ENCODE measurements at places on chromosomes 4 and X.

- no peak for DNase-seq
Measured at GRCh38 chr4:37603711-37604110, 82.5 kb downstream of the RELL1 start.

- DNase-seq, result no peak
Measured at GRCh38 chr4:2363056-2363721, 55.3 kb downstream of the ZFYVE28 start.

GRCh38 chr4:127469542-127469941, 163.2 kb upstream of the INTU start:
- no peak for DNase-seq

- no peak for DNase-seq
Measured at GRCh38 chrX:8653956-8654355, 78.0 kb downstream of the ANOS1 start.

DNA sequence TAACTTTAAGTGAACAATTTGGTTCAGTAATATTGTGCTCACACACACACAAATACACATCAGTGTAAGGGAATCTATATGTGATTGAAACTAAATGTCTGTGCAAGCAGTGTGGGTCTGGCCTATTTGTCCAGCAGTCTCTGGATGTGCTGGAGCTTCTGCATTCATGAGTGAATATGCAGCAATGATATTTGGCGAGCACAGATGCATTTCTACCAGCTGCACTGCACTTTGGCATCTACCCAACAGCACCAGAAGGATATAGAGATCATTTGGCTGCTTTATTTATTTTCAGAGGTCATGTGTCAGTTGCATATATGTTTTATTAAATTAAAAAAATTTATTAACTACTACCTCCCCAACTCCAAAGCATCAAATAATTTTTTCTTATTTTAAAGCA, 613.4 kb upstream of the NR3C2 start:
- no peak for DNase-seq

- DNase-seq, result no peak
Measured at GRCh38 chr4:143336781-143337599, at the start of gene GAB1. Gene GAB1, plus strand, starts transcription at chr4:143336876. Its CDS starts 313 bp downstream, at chr4:143337189.

- DNase-seq, result no peak
Measured at GRCh38 chr4:158624889-158625478, 46.7 kb downstream of the C4orf46 start.

GRCh38 chr4:169484485-169484884, 127.9 kb downstream of the NEK1 start:
- no peak for DNase-seq

GRCh38 chr4:5822619-5823018, 70.3 kb downstream of the CRMP1 start:
- no peak for DNase-seq

DNA sequence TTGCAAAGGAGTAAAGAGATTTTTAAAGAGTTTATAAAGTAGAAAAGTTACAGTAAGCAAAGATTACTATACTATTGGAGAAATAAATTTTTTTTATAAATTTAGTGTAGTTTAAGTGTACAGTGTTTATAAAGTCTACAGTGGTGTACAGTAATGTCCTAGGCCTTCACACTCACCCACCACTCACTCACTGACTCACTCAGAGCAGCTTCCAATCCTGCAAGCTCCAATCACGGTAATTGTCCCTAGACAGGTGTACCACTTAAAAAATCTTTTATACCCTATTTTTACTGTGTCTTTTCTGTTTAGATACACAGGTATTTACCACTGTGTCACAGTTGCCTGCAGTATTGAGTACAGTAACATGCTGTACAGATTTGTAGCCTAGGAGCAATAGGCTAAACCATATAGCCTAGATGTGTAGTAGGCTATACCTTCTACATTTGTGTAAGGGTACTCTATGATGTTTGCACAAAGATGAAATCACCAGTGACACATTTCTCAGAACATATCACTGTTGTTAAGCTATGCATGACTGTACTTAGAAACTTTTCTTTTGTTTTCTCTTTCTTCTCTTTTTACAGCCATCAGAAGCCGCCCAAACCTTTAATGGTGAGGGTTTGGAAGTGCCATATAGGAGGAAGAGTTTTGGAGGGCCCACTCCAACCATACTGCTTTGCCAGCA, 11.8 kb upstream of the SH3RF1 start:
- no peak for DNase-seq

GRCh38 chr4:15015170-15015569, 12.9 kb downstream of the CPEB2 start:
- DNase-seq, result no peak

DNA sequence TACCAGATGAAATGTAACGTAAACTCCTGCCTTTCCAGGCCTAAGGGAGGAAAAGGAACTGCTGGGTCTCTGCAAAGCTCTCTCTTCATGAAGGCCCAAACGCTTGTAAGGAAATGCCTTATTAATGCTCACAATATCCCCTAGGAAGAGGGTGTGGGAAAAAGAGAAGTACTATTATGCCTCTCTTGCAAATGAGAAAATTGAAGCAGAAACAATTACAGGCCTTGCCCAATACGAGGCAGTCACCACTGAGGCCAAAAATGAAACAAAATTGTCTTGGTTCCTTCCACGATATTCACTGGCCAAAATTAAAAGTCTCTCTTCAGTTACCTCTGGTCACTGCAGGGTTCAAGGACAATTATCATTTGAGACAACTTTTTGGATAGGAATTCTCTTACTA, 3.2 kb downstream of the SCARB2 start:
- no peak for DNase-seq

DNA sequence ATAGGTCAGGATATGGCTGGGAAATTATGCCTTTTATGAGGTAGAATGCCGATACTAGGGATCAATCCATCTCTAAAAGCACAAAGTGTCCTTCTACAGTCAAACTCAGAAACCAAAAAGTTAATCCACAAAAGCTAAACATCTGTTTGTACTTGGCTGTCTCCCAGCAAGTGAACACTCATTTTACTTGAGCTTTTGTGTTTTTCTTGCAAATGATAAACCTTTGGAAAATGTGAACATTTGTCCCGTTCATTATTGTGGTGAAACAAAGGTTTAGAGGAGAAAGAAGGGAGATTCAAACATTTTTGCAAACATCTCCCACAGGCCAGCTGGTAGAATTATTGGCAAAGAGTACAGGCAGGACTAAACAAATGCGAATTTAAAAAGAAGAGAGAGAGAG, 300.6 kb upstream of the SPANXN1 start:
- DNase-seq, result no peak

GRCh38 chr4:119525005-119525749, 103.4 kb downstream of the PDE5A start:
- DNase-seq, result no peak

DNA sequence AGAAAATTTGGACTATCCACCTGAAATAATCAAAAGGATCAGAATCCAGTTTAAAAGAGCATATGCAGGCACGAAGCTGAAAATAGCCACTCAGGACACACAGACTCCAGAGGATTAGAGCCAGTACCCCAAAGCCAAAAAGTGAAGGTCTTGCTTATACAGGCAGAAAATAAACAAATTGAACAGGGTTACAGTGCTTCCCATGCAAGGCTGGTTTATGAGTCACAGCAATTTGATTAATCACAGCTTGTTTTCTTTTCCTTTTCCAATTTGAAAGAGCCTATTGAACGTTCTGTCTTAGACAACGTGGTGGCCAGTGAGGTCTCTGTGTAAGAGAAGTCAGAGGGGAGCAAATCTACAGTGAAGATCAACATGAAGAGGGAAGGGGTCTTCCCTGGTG, 10.2 kb downstream of the HGFAC start:
- DNase-seq, result no peak

GRCh38 chr4:147548256-147548655, 67.4 kb downstream of the EDNRA start:
- no peak for DNase-seq

GRCh38 chr4:186131935-186132334, 27.4 kb downstream of the FAM149A start:
- DNase-seq, result no peak

- DNase-seq, result no peak
Measured at GRCh38 chr4:106021737-106022410, 126.6 kb downstream of the NPNT start.

DNA sequence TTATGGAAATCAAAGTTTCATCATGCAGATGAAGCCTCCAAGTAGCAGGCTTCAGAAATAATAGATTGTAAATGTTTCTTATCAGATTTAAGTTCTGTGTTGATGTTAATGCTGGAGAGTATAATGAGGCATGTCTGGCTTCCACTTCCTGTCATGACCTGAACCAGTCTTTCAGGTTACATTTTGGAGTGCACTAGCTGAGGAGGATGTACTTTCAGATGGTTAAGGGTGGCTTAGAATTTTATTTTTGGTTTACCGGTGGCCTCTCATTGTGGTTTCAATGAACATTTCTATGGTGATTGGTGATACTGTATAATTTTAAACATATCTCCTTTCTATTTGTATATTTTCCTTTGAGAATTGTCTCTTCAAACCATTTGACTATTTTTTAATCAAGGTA, 890.4 kb downstream of the SH3BGRL start:
- DNase-seq, result no peak

DNA sequence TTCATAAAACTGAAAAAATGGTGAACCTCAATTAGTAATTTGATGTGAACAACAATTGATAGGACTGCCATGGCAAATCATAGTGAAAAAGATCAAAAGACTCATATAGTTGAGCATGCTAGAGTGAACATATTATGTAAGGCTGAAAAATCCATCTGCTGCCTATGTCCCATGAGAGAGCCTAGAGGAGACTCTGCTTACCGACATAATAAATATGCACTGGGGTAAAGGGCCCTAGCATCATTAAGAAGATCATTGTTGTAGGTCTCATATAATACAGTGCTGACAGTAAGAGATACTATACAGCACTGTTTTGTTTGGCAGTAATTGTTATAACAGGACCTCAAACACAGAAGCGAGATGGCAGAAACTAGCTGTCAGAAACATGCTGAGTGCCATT, 229.0 kb downstream of the PABPC4L start:
- DNase-seq, result no peak

DNA sequence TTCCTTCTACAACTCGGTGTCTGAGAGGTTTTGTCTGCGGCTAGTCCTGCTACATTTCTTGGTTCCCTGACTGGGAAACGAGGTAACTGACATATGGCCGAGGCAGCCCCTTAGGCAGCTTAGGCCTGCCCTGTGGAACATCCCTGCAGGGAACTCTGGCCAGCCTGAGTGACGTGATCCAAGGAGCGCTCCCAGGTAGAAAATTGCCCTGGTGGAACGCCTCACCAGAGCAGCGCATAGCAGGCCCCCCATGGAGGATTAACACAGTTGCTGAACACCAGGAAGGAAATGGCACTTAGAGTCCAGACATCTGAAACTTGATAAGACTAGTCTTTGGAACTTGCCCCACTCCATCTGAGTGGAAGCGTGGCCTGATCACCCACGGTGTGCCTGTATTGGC, 837.4 kb upstream of the NDST4 start:
- DNase-seq, result no peak

- no peak for DNase-seq
Measured at GRCh38 chr4:155426953-155427352, 50.2 kb upstream of the MAP9 start.

GRCh38 chrX:153800177-153800722, 5.8 kb downstream of the SSR4 start:
- no peak for DNase-seq

DNA sequence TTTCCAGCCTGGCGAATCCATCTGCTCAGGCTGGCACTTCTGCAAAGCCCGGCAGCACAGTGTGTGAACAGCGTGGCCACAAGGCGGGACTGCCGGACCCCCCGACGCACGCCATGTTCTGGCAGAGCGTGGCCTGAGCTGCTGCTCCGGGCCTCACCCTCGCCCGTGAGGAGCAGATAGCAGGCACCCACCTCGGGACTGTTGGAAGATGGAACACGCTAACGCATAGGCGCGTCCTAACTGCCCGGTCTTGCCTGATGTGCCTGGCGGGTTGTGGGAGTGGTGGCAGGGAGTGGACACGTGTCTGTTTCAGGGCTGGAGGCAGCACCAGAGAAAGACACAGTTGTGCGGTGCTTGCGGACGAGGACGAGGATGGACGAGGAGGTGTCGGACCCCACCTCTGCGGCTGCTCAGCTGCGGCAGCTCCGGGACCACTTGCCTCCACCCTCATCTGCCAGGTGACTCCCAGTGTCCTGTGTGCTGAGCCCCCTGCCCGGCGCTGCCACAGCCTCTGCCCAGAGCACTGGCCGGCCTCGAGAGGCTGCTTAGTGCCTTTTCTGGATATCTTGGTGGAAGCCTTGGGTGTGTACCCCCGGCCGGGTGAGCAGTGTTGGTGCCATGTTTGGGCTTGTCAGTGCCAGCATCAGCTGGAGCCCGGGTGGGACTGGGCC, 28.2 kb downstream of the UVSSA start:
- DNase-seq, result no peak

- no peak for DNase-seq
Measured at GRCh38 chr4:74734995-74735394, 59.3 kb downstream of the BTC start.

DNA sequence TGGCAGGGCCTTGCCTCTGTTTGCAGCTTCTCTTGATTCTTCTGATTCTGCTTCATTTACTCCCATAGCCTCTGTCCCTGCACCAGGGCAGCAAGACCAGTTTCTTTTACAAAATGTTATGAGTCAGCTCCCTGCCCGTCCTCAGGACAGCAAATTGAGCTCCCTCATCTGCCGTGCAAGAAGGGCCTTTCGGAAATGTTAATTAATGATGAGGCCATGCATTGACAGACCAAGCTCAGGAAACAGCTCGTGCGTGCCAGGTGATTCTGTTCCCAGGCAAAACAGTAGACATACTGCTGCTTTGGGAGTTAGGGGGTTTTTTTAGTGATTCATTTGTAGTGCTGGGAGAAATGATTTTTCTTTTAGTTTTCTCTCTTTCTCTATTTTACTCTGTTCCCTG, 231.7 kb downstream of the FBXW7 start:
- DNase-seq, result no peak

GRCh38 chr4:67883458-67883857, 344 bp downstream of the TMPRSS11D start:
- DNase-seq, result no peak

DNA sequence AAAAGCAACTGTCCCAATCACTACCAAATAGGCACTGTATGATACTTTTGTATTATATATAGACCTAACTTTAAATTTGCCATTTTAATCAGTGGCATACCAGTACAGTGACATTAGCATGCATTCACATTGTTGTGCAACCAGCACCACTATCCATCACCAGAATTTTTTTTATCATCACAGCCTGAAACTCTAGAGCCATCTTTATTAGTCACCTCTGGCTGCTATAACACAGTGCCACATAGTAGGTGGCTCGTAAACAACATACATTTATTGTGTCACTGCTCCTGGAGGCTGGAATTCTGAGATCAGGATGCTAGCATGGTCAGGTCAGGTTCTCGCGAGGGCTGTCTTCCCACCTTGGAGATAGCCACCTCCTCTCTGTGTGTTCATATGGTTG, 188.4 kb upstream of the GALNT7 start:
- DNase-seq, result no peak

DNA sequence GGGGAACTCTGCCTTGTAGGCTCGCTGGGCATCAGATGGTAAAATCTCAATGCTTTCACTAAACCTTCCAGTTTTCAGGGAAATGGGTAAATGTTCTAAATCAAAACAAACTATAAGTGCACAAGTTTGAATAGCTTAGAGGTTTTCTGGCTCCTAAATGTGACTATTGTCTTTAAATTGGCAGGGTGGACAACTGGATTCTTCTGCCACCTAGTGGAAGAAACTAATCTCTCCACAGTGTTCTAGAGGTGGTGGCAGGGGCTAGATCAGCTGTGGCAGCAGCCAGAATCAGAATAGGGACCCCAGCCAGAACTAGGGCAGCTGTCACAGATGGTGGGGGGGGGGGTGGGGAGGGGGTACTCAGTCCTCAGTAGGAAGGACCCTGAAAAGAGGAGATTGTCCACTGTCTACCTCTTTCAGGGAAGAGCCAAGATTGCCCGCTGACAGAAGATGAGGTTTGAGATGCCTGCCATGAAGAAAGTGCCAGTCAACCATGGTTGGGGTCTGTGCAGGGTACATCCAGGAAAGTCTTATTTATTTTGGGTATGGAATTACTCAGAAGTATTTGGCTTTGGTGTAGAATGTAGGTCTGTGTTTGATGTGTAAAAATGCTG, 201.4 kb downstream of the CCNG2 start:
- DNase-seq, result no peak

Data from T follicular helper cell (primary cell).